Retina (tissue), 1 donor: ENCODE measurements at places on chromosomes 2 and 18.

GRCh38 chr18:43635397-43635796 is 358.1 kb upstream of the SYT4 start:
- no peak for DNase-seq

DNA sequence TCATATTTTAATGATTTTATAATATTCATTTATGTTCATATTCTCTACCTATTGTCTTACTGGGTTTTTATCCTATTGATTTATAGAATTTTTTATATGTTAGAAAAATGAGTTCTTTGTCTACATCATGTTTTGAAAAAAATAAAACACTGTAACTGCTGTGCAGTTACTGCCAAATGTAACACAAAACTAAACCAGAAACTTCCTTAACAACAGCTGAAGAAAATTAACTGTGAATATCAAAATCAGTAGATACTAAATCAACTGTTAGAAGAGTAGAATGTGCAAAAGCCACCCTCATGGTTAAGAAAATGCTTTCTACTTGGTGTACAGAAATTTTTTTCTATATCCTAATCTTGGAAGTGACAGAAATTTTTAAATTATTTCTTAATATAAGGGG is 69.5 kb downstream of the PTRHD1 start:
- DNase-seq: no peak

DNA sequence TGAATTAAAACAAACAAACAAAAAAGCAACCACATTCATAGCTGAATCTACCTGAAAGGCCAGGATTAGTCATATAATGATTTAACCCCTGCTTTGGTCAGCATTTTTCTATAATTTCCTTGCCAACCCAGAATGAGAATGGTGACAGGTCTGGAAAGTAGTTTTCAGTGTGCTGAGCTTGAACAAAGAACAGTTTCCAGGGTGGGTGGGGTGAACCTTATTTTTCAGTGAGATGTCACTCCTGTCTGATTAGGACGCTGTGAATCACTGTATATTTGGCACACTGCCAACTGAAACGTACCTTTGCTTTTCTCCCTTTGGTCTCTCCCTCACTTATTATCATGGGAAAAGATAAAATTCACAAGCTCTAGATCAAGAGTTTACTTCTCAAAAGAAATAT is 35.0 kb upstream of the DSC1 start:
- DNase-seq: no peak

GRCh38 chr2:70111752-70112591 is 24.7 kb downstream of the PCBP1 start:
- DNase-seq: no peak

- no peak for DNase-seq
Measured at GRCh38 chr2:146123714-146124113, 1603.8 kb upstream of the ZEB2 start.
